ENCODE measurements at places on chromosomes 2 and 18.
A peak's percentile ranks its signal among the peaks of the same experiment; 100 is the strongest.

DNA sequence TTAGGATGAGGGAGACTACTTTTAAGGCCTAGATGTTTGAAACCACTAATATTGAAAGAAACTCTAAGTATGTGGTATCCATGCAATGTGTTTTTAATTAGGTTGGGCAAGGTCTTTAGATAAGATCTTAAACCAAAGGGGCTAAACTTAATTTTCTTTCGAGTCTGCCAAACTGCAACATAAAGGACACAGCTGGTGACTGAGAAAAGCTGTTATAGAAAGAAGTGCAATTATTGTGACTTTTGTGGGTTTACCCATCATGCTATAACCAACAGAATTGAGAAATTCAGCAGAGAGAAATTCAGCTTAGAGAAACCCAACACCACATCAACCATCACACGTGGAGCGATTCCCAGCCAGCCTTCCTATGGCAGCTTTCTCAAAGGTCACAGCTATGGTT lies 119.5 kb upstream of the LMAN1 start:
- DNase-seq: no peak

DNA sequence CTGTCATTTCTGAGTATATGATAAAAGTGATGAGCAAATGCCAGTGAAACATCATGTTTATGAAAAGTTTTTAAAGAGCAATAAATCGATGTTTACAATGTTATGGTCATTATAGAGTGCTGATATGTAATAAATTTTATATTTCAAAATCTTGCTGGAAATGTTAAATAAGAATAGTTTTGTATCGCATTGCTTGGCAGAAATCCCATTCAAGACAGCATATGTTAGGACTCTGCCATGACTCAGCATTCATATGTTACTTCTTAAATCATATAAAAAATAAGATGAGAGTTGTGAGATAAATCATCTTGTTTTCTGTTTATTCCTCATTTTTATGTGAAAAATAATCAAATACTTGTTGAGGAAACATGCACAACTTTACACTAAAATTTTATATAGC lies 949.9 kb upstream of the NRXN1 start:
- DNase-seq: no peak

DNA sequence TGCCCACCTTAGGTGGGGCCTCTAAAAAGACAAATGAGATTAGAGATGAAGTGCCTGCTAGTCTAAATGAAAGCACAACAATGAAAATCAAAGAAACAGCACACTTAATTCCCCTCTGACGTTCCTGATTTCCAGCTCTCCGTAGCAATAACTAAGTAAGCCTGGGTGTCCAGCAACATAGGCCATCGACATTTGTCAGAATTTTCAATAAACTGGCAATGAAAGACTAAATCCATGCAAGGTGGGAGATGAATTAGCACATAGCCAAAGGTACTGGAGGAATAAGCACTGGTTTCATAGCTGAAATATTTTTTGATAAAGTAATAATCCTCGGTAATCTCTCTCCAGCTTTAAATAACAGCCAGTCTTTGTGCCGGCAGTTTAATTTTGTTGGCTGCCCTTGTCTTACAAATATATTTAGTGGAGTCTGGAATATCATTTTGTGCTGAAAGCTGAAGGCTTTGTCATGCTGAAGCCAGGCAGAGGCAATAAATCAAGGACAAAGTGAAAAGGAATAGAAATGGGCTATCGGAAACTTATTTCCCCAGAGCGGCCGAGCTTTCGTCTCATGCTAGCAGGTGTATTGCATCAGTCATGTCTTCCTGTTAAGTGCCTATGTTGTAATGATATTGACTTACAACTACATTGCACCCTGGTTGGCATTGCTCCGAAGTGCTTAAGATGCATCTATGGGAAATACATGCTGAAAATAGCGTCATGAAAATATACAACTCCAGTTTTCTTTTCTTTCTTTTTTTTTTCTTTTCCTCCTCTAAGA lies 790.1 kb downstream of the CNTNAP5 start:
- DNase-seq: no peak

GRCh38 chr2:15177103-15177502 lies 384.0 kb downstream of the NBAS start:
- DNase-seq: no peak

DNA sequence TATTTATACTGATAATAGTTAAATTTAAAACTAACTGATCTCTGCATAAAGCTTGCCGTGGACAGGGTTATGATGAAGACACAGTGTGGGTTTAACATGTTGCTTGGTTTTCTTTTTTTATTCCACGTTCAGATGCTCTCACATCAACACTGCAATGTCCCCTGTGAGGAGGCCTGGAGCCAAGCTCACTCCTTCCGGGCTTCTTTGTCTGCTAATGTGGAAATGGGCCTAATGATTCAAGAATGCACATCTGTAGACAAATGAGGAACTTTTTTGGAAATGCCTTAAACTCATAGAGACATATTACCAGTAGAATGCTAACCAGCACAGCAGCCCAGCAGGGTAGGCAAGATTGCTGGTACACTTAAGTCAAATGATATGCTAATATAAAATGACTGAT lies 208.0 kb downstream of the GALR1 start:
- no peak for DNase-seq

- DNase-seq: peak; percentile 77
Observed at GRCh38 chr2:223563462-223563861, 38.7 kb downstream of the SCG2 start.

- no peak for DNase-seq
Observed at GRCh38 chr2:123770996-123771720, 253.9 kb upstream of the CNTNAP5 start.

- DNase-seq: no peak
Observed at GRCh38 chr2:222982909-222983265, 69.1 kb upstream of the KCNE4 start.

GRCh38 chr2:205957452-205958154 lies 128.4 kb downstream of the INO80D start:
- DNase-seq: no peak

GRCh38 chr18:47175283-47175897 lies 774 bp downstream of the IER3IP1 start:
- peak; percentile 5 for DNase-seq

DNA sequence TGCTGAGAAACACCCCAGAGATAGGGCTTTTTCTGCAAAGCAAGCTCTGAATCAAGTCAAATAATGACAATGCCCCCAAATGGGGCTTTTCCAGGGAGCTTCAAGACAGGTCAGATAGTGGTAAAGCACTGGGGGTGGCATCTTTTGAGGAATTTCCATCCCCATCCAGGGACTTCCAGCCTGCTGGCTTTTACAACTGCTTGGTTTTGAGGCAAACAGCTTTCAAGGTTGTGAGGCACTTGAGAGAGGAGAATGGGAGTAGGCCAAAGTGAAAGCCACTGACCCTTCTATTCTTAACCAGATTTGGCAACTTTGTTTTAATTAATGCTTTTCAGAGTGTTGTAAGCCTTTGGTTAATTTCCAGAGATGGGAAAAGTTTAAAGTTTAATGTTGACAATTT lies 762.0 kb upstream of the POU3F3 start:
- no peak for DNase-seq

GRCh38 chr18:66993492-66993891 lies 389.6 kb upstream of the CDH19 start:
- DNase-seq: peak; percentile 84

- no peak for DNase-seq
Observed at GRCh38 chr18:61975526-61976326, 82.9 kb upstream of the RNF152 start.

- no peak for DNase-seq
Observed at GRCh38 chr2:30306522-30306921, 75.2 kb downstream of the LBH start.

DNA sequence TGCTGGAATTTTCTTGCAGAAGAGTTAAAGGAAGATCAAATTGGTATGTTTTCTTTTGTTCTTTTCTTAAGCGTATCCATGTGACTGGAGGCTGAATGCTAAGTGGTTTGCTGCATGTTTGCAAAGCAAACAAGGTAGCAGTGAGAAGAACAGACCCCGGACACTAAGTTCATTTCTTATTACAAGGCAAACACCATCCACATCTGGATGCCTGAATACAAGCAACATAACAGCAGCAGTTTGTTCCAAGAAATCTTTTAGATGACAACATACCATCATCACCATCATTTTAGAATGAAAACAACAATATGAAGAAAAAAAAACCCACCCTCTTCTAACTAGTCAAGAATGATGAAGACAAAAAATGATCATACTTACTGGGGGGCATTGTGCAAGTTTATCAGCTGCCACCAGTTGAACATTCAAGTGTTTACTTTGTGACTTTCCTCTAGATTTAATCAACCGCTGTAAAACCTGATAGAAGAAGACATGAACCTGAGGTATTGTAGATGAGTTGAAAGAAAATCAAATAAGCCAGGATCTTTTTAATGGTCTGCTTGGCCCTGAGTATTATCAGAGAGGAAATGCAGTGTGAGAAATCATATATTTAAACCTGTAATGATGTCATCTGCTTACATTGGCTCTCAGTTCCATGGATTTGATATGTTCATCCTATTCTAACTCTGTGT lies 25.0 kb upstream of the ARL5A start:
- no peak for DNase-seq

DNA sequence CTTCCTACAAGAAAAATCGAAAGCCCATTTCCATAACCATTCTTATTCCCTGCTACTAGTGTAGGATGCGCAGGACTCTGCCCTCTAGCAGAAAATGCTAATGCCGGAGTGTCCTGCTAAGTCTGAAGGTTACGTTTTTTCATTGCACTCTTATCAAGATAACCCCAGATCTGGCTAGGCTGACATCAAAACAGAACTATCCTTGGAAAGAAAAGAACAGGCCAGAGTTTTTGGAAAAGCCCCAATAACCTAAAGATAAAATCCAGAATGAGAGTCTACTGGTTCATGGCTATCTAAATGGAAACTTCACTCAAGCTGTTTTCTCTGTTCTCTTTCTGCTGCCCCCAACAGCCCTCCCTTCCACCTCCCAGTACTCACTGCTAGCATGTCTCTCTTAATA lies 913 bp downstream of the RNF152 start:
- DNase-seq: no peak

DNA sequence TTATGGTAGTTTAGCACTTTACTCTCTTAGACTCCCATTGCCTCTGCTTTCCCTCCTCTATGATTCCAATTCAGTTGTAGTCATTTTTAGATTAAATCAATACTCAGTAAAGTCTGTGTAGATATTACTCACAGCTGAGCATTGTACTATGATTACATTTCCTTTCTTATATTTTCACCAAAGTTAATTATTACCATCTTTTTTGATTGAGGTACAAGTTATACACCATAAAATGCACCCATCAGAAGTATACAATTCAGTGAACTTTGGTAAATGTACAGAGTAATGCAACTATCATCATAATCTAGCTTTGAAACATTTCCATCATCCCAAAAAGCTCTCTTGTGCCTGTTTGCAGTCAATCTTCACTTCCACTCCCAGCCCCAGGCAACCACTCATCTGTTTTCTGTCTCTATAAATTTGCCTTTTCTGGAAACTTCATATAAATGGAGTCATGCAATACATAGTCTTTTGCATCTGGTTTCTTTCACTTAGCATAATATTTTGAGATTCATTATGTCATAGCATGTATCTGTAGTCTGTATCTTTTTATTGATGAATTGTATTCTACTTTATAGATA lies 30.2 kb upstream of the ETAA1 start:
- no peak for DNase-seq

GRCh38 chr2:145860083-145860482 lies 1340.2 kb upstream of the ZEB2 start:
- no peak for DNase-seq

GRCh38 chr18:59155153-59155552 lies 15.5 kb downstream of the SEC11C start:
- peak; percentile 4 for DNase-seq

- no peak for DNase-seq
Observed at GRCh38 chr2:24046599-24046929, 627 bp downstream of the WDCP start.

GRCh38 chr2:61443342-61444041 lies 27.4 kb downstream of the USP34 start:
- peak; percentile 13 for DNase-seq

- no peak for DNase-seq
Observed at GRCh38 chr18:48889115-48889941, 61.4 kb downstream of the SMAD7 start.

DNA sequence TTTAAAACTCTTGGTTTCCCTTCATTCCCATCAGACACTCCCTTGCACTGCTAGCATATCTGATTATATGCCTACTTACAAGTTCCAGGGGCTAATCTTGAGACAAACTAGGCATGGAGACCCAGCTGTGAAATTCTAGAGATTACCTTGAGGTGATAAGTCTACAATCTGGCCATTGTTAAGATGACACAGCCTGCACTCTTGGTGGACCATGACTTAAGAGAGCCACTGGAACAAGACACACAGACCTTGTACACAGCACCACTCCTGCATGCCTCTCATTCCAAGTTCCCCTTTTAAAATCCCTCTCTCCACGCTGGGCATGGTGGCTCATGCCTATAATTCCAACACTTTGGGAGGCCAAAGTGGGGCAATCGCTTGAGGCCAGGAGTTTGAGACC lies 387.2 kb upstream of the DCC start:
- no peak for DNase-seq

DNA sequence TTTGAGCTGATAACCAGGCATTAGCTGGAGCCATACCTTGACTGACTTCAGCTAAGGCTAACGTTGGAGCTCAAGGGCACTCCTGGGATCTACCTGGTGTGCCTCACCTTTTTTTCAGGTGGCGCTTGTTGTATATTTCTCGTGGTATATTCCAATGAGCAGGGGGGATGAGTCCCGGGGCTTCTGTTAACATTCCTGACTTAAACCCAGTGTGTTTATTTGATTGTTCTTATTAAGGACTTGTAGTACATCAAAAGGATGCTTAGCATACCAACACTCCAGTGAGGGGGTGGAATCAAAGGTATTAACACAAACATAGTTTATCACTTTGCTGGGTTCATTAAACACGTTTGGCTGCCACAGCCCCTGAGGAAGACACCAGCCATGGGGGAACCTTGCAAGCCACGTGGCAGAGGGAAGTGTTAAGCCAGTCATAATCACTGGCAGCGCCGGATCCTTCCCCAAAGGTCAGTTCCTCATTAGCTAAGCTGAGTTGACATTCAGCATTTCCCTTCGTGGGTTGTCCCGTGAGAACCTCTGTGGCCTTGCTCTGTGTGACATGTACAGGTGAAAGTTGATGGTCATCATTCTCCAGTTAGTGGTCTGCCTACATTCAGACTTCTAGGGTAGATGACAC lies 119.5 kb upstream of the MCFD2 start:
- DNase-seq: peak; percentile 11

DNA sequence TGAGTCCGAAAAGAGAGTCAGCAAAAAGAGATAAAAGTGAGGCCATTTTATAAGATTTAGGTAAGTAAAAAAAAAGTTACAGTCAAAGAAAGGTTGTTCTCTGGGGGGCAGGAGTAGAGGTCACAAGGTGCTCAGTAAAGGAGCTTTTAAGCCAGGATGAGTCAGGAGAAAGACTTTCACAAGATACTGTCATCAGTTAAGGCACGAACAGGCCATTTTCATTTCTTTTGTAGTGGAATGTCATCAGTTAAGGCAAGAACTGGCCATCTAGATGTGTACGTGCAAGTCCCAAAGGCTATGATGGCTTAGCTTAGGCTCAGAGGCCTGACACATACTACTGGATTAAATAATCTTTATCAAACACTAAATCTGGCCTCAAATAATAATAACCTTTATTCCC lies 1207.3 kb upstream of the FAM98A start:
- DNase-seq: no peak

- no peak for DNase-seq
Observed at GRCh38 chr2:25250331-25251070, 82.1 kb upstream of the POMC start.
